Activated effector memory CD4-positive, alpha-beta T cell treated with Interleukin-2 at 50 U/mL for 16 hours (primary cell): ENCODE measurements at places on chromosomes 5 and 9.

GRCh38 chr5:38467353-38468040, 88.9 kb downstream of the LIFR start:
- DNase-seq = no peak

DNA sequence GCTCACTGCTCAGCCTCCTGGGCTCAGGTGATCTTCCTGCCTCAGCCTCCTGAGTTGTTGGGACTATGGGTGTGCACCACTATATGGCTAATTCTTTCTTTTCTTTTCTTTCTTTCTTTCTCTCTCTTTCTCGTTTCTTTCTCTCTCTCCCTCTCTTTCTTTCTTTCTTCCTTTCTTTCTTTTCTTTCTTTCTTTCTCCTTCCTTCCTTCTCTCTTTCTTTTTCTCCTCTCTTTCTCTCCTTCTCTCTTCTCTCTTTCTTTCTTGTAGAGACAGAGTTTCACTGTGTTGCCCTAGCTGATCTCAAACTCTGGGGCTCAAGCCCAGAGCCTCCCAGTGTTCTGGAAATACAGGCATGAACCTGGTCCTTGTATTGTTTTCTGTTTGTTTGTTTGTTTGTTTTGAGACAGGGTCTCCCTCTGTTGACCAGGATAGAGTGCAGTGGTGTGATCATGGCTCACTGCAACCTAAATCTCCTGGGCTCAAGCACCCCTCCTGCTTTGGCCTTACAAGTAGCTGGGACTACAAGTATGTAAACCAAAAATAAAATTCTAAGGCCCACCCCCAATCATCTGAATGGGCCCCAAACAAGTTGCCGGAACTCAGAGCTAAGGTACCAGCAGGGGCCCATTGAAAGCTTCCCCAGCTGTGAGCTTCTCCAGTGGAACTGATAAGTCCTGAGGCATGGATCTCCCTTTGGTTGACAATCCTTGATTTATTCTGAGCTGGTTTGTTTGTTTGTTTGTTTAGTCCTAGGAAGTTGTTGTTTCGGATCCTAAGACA, 11.9 kb upstream of the BTF3 start:
- DNase-seq = no peak

DNA sequence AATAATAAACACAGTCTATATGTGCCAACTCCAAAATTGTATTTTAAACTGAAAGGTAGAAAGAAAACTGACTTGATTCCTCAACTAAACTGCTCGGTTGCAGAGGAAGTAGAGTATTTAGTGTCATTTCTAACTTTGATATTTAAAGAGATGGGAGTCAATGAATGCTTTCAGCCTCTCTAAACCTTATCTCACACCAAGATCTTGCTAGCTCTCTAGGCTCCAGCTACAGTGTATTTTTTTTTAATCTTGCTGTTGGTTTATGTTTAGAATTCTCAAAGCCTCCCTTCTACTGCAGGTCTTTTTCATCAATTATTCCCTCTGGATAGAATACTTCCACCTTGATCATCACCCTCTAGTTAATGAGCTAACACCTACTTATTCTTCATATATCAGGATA, 419.4 kb upstream of the ZNF462 start:
- DNase-seq = no peak

DNA sequence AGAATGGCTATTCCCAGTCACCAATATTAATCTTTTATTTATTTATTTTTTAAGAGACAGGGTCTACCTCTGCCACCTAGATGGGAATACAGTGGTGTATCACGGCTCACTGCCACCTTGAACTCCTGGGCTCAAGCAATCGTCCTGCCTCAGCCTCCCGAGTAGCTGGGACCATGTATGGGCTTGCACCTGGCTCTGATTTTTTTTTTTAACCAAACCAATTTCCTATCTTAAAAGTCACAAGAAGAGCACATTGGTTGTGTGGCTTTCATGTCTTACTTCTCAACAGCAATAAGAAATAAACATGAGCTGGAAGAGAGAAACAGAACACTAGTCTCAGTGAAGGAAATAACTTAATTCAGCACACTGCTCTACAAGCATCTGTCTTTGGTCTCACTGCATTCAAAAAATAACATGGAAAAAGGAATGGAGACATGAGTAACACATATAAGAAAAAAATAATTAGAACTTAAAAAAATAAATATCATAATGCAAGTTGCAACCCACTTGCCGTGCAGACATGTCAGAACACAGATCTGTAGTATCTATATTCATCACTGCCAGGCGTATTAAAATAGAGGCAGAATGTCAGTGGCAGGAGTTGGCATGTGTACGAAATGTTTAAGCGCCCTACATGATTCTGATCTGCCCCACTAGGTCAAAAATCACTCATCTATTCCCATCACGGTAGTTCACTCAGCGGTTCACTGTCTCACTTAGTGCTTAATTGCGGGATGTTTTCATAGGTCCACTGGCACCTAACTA, 66.4 kb downstream of the EFNA5 start:
- DNase-seq = no peak

DNA sequence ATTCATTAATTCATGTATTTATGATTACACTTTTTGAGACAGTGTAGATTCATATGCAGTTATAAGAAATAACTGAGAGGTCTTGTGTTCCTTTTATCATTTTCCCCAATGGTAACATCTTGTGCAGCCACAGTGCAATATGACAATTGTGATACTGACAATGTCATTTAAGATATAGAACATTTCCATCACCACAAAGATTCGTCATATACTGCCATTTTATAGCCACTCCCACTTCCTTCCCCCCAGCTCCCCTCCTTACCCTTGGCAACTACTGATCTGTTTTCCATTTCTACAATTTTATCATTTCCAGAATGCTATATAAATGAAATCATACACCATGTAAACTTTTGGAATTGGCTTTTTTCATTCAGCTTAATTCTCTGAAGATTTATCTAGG, 53.8 kb downstream of the NR2F1 start:
- no peak for DNase-seq

DNA sequence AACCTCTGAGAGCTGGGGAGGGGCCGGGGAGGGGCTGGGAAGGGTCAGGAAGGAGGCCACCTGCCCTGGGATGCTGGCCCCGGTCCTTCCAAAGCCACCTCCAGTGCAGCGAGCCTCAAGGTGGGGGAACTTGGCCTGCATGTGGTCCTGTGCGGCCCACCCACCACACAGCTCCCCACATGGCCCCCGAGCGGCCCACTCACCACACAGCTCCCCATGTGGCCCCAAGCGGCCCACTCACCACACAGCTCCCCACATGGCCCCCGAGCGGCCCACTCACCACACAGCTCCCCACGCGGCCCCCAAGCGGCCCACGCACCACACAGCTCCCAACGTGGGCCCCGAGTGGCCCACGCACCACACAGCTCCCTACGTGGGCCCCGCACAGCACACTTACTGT, 2.0 kb upstream of the LCN10 start:
- no peak for DNase-seq
